NCI-H774 (cell line): ENCODE measurements at places on chromosomes 3 and 15.

DNA sequence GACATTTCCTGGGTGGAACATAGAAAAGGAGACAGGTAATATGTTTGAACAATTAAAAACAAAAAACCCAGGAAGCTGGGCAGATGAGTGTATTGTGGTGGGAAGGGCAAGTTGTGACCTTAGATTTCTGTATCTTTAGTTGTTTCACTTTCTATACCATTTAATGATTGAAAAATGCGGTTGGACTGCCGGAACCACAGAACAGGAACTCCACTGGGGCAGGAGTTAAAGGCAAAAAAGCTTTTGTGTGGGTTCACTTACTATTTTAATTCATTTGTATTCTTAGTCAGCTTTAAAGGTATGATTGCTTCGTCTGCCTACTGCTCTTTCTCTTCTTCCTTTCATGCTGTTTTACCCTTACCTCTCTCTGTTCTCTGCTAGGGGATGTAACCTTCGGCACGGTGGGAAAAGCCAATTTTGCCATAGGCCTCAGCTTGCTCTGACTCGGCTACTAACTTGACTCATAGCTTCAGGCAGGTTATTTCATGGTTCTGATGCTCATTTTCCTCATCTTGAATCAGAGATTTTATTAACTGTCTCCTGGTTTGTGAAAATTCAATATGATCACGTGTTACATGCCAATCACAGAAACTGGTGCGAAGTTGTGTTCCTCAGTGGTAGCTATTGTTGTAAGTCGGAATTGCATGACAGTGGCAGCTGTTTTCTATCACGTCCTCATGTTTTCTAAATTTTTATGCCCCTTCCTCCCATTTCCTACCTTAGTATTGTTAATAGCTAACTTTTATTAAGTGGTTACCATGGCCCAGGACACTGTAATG lies 1.6 kb upstream of the MCTP2 start:
- no peak for DNase-seq

- DNase-seq = no peak
These were observed 369.1 kb upstream of the TPRG1 start for GRCh38 chr3:188802645-188803044.

DNA sequence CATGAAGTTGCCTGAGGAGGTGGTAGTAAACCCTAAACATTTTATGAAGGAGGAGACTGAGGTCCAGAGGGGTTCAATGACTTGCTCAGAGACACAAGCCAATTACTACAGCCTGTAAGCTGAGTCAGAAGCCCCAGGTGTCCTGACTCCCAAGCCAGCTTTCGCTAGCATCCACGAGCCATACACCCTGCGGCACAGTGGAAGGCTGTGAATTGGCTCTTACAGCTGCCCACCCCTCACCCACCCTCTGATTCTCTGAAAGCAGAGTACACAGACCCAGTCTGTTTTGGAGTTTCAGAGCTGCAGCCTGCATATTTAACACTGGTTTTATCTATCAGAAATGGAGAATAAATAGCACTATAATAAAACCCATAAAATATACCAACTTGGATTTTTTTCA lies 253.4 kb downstream of the IGSF11 start:
- no peak for DNase-seq

DNA sequence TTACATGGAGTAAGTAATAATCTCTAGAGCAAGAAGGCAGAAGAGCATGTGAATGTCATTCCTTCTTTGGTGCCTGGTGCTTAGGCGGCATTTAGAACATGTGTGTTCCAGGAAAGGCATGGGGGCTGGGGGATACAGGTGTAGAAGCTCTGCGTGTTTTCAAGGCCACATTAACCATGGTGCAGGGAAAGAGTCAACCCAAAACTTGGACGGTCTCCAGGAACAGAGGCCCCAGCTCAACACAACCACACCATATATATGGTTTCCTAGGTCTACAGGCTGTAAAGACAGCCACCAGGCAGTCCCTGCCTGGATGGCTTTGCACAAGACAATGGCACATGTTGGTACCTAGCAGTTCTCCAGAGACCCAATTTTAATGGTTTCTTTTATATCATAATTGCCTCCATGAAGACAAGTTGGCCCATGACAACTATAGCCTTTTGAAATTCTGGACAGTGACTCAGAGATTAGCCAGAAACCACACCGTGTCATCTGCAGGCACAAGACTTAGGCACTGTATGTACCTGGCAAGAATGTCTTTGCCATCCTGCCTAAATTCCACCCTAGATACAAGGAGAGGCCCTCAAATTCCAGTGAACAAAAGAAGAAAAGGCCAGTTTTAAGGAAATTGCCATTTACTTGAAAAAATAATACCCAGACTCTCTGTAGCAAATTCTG lies 25.0 kb upstream of the DGKG start:
- no peak for DNase-seq

GRCh38 chr3:150662410-150663200 lies 41.1 kb downstream of the ERICH6 start:
- DNase-seq = no peak

- no peak for DNase-seq
These were observed 265.4 kb downstream of the FAM43A start for GRCh38 chr3:194950906-194951628.

DNA sequence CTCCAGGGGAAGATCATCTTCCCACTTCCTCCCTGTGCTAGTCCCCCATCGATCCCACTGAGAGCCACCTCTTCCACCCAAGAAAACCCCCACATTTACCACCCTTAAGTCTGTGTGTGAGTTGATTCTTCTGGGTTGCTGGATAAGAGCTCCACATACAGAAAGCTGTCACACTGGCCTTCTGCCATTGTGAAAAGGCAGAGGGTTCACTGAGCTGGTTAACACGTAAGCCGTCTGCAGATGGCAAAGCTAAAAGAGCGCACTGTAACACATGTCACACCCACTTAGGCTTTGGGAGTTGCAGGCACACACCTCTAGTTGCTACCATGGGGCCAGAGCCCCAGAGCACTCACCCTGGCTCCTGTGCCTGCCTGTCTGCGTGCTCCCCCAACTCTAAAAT lies 309.8 kb upstream of the LRRC3B start:
- DNase-seq = no peak

DNA sequence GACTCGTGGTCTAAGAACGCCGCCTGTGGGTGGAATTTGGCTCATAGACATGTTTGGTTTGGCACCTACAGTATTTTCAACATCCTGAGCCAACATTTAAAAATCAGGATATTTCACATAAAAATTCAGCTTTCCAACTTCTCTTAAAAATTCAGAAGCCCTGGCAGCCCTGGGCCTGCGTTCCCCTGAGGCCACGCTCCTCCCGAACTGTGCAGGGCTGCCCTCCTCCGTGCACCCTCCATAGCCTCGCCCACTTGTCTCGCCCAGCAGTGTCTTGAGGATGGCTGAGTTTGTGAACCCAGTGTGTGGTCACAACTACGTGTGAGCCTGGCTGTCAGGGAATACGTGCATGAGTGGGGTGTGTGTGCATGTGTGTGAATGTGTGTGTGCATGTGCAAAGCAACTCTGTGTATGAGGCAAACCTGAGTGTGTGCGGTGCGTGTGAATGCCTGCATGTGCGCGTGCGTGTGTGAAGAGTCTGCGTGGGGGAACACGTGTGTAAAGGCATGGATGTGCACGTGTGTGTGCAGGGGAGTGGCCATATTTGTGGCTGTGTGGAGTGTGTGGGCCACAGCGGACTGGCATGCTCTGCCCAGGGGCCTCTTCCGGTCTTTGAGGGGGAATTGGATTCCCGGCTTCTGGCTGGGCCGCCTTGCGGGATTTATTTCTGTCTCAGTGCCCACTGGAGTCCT lies 30.9 kb downstream of the PTH1R start:
- no peak for DNase-seq

GRCh38 chr3:11140030-11140712 lies 14.1 kb upstream of the HRH1 start:
- peak; percentile 38 for DNase-seq

DNA sequence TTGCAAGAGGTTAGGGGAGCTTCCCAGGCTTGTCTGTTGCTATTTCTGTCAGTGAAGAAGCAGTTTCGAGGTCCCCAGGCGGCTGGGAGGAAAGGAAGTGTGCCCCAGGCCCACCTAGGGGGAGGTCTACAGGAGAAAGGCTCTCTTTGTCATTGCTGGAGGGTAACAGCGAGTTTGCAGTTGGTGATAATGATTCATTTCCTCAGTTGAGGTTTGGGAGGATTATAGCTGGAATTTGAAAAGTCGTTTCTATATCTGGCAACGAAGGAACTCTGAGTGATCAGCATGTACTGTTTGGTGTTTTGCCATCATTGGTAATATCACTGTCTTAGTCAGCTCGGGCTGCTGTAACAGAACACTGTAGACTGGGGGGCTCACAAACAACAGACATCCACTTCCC lies 65.5 kb upstream of the UBE3A start:
- no peak for DNase-seq

DNA sequence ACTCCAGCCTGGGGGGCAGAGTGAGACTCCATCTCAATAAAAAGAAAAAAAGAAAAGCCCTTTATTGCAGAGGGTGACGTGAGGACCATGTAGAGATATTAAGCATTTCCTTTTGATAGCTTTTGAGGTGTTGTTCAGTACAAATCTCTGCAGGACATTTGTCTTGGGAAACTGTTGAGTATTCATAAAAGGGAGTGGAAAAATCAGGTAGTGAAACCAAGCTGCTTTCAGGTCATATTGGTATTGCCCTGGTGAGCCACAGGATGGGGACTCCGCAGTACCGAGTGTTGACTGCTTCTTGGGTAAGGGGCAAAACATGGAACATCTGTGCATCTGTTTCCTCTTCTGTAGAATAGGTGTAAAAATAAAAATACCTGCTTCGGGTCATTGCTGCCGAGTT lies 9.9 kb downstream of the ITPR1 start:
- no peak for DNase-seq

- no peak for DNase-seq
These were observed 241.7 kb upstream of the P2RY1 start for GRCh38 chr3:152593242-152593641.

- peak; percentile 0 for DNase-seq
These were observed 26.4 kb upstream of the LRIG1 start for GRCh38 chr3:66527246-66527645.

DNA sequence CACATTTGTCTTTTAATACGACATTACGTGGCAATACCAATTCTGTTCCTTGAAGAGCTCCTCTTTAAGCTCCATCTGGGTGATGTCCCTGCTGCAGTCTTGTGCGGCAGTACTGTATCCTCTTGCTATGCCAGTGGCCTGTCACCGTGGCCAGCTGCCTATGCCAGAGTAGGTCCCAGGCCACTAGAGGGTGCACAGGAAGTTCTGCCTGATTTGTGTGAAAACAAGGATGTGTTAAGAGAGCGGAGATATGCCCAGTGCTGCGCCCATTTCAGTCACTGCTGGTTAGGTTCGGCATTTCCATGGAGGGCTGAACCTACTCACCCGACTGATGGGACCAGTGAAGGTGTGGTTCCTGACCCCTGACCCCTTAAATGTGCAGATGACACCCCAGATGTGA lies 25.2 kb downstream of the NIPA1 start:
- DNase-seq = no peak

DNA sequence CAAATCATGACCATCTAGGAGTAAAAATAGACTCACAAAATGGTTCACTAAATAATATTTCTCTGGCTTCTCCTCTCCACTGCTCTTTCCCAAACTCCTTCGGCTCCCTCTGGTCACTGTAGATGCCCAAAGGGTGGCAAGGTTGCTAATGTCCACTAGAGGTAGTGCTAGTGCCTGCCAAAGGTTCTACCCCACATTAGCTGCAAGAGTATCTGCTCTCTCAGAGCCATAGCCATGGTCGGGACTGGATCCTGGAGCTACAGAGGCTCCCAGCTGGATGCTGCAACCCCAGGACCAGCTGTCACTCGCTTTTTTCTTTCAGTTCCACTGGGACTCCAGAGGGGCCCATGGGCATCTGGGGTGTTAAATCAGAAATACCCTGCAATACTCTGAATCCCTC lies 8.5 kb downstream of the HTR3D start:
- DNase-seq = peak; percentile 70

DNA sequence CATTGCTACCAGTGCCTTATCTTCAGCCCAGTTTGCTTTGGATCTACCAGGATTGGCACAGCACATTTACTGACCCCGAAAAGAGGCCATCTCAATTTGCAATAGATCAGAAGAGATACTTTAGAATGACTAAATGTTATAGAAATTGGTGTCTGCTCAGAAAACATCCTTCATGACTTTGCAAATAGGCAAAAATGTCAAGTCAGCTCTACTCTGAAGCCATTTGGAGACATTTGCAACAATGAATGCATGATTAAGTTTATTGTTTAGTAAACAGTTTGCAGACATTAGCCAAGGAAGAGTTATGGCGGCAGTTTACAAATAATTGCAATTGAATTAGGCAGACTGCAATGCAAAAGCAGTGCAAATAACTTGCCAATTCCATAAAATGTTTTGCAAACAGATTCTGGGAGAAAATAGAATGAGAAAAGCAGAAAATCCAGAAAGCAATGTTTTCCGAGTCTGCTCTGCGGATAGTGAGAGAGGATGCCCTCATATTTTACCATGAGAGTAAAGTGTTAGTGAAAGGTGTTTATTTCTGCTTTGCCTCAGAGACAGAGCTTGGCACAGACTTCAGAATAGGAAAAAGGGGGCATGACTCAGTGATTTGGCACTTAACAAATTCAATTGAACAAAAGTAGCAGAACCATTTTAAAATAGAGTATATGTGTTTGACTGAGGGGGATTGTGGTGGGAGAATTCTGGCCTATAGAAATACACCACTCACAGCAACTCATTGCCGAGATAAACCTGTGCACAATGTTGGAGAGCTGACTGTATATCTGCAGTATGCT lies 334.9 kb upstream of the NR2F2 start:
- DNase-seq = no peak

GRCh38 chr3:193262707-193263106 lies 21.7 kb downstream of the PLAAT1 start:
- no peak for DNase-seq

GRCh38 chr15:84669726-84670125 lies 11.7 kb upstream of the NMB start:
- DNase-seq = no peak

DNA sequence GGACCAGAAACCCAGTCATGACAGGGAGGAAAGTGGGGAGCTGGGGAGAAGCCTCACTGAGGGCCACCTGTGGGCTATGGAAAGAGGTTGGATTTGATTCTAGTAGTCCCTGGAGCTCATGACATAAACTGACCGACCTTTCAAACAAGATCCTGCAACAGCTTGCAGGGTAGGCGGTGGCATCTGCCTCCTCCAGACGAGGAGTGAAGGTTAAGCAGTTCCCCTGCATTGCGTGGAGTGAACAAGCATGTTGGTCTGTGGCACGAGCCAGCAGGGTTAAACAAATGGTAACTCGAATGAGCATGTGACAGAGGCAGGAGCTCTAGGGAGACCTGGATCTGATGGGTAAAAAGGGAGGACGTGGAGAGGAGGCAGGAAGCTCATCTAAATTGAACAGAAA lies 12.7 kb downstream of the TGM4 start:
- DNase-seq = no peak

DNA sequence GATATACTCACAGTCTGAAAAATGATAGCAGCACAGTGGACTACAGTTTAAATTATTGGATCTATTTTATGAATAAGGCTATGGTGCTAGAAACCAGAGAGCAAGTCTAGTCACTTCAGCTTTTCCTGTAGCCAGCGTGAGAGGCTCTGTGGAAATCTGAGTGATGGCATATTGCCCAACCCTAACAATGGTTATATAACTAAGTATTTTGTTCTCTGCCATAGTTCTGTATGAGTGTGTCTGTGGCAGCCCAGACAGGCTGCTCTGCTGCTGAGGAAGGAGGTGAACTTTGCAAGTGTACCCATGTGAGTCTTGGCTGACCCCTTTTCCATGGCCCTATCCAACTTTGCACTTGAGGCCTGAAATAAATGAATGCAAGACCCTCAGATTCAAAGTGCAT lies 105.7 kb downstream of the LRTM1 start:
- DNase-seq = no peak

GRCh38 chr15:27686369-27686768 lies 412.7 kb downstream of the OCA2 start:
- no peak for DNase-seq

GRCh38 chr3:49327485-49327884 lies 12.4 kb downstream of the USP4 start:
- no peak for DNase-seq
